ENCODE measurements at places on chromosomes 16 and 17.

DNA sequence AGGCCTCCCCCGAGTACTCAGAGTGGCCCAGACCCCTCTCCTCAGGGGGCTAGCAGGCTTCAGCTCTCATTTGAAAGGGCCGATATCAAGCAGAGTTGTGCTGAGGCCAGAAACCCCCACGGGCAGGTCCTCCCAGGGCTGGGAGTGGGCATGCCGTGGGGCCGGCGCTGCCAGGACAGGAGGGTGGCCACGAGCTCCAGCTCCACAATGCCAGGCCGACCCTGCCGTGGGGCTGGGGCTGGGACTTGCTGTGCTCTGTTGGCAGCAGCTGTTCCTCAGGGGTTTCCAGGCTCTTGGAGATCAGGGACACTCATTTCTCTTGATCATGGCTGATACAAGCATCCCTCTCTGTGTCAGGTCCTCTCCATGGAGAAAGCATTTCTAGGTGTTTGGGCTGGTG lies 3.2 kb upstream of the NPB start:
- no peak for DNase-seq

DNA sequence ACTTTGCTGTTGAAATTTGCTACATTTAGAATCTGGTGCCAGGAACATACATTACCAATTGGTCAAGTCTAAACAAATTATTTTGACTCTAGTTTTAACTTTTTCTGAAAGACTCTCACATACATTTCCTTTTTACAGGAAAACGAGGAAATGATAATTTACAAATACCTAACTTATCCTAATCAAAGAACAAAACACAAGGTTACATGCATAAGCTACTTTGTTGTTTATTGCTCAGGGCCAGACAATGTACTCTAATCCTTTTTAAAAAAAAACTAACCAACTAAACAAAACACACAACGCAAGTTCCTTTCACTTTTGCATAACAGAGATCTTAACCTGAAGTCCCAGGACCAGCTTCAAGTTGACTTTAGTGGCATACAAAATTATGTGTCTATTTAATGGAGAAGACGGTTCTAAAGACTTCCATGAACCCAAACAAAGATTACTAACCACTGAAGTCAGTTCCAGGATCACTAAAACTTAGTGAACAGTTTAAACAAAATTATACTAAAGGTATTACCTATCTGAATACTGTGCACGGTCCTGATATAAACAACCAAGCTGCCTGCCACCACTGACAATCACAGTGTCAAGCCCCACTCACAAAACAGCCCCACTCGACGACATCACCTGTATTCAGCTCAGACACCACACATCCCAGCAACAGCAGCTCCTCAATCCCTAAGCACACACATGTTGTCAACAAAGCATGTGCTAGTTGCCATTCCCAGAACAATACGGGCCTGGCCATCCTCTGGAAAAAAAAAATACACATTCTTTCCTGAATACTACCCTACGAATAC lies 1.9 kb downstream of the ZNF652 start:
- DNase-seq: no peak

- DNase-seq: no peak
Measured at GRCh38 chr17:66357037-66357436, 54.6 kb downstream of the PRKCA start.

- no peak for DNase-seq
Measured at GRCh38 chr17:65530523-65531255, 30.8 kb downstream of the AXIN2 start.

GRCh38 chr16:630249-630814 lies 453 bp upstream of the WFIKKN1 start:
- no peak for DNase-seq

DNA sequence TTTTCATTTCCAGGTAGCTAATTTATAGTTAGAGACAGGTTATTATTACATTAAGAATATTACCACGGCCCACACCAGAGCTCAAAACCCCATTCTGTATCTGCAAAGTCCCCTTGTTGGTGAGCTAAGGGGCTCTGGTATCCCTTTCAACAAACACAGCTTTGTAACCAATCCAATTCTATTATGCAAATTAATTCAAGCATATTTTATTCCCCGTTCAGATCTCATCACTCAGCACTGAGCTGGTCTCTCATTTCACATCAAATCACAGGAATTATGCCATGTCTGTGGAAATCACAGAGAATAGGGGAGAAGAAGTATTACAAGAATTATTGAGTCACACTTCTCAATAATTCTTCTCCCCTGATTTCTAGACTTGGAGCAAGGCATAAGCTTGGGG lies 111.7 kb downstream of the CDH11 start:
- no peak for DNase-seq

GRCh38 chr16:49350265-49351095 lies 23.1 kb upstream of the C16orf78 start:
- DNase-seq: peak; percentile 2

GRCh38 chr17:6474906-6475305 lies 30.7 kb downstream of the PIMREG start:
- DNase-seq: no peak

GRCh38 chr16:82756283-82756599 lies 129.5 kb downstream of the CDH13 start:
- no peak for DNase-seq

- DNase-seq: no peak
Measured at GRCh38 chr16:57028086-57028485, 38.7 kb downstream of the NLRC5 start.

DNA sequence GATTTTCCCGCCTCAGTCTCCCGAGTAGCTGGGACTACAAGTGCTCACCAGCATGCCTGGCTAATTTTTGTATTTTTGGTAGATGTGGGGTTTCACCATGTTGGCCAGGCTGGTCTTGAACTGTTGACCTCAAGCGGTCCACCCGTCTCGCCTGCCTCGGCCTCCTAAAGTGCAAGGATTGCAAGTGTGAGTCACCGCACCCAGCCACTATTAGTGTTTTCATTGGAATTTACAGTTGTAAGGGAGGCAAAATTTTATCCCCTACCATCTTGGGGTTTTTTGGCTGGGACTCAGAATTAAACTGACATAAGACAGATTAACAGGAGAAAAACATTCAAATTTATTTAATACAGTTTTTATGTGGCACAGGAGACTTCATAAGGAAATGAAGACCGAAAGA lies 12.3 kb upstream of the MYCBPAP start:
- DNase-seq: no peak

- DNase-seq: no peak
Measured at GRCh38 chr17:31286587-31286986, 10.5 kb downstream of the OMG start.

GRCh38 chr17:39848600-39848999 lies 15.5 kb downstream of the IKZF3 start:
- DNase-seq: no peak

- no peak for DNase-seq
Measured at GRCh38 chr16:89748921-89749320, 27.6 kb downstream of the ZNF276 start.
